NCI-H2081 (cell line): ENCODE measurements at places on chromosomes 16 and 17.

GRCh38 chr16:72464597-72465368, 292.8 kb upstream of the PMFBP1 start:
- no peak for DNase-seq

- no peak for DNase-seq
Observed at GRCh38 chr16:35562471-35562870, 2103.1 kb downstream of the TP53TG3F start.

DNA sequence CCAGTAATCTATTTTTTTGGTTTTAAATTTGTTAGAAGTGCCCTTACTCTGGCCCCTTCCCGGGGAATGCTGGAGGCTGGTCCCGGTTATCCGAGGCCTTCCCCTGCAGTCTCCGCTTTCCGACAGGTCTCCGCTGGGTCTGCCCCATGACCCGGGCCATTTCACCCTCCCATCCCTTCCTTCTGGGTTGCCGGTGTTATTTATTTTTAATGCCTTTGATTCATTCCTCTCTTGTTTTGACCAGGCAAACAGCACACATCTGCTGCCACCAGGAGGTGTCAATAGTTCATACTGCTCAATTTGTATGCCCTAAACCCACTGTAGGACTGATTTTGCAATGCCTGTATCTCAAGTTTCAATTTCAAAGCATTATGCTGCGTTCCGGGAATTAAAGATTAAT, 113.2 kb upstream of the IRX5 start:
- no peak for DNase-seq

GRCh38 chr17:47095268-47095667, 93.8 kb downstream of the CDC27 start:
- DNase-seq, result no peak
